ENCODE measurements at places on chromosomes 16 and 17. TPM values are rescaled to one million over a fixed set of nuclear protein-coding genes. Genes with fewer than 3 reads are reported as not detected.

GRCh38 chr17:33233811-33234177, 59.3 kb downstream of the ASIC2 start:
- no peaks in the 10 kb centered on the region for H3K36me3 ChIP-seq
- peaks cover 2% of the 10 kb centered on the region for H3K27me3 ChIP-seq
- no peaks in the 10 kb centered on the region for H3K4me1 ChIP-seq
- H3K27ac ChIP-seq: no peak overlapping the region

- no peak overlapping the region for H3K27ac ChIP-seq
- DNase-seq: no peak
- peaks cover 14% of the 10 kb centered on the region for H3K27me3 ChIP-seq
- H3K4me1 ChIP-seq: no peaks in the 10 kb centered on the region
- no peak overlapping the region for H3K4me3 ChIP-seq
Measured at GRCh38 chr17:20216154-20216815, 207.1 kb downstream of the SPECC1 start.

- peaks cover 7% of the 10 kb centered on the region for H3K27me3 ChIP-seq
- no peak overlapping the region for H3K27ac ChIP-seq
- no peaks in the 10 kb centered on the region for H3K36me3 ChIP-seq
- no peaks in the 10 kb centered on the region for H3K4me1 ChIP-seq
Measured at GRCh38 chr17:19753051-19753509, 5.0 kb upstream of the ALDH3A1 start.

GRCh38 chr16:70428178-70428998, 10.5 kb downstream of the ST3GAL2 start:
- H3K27ac ChIP-seq: peak overlapping the region; percentile 84
- H3K4me1 ChIP-seq: peaks cover 44% of the 10 kb centered on the region
- H3K4me3 ChIP-seq: peak overlapping the region; percentile 36
- H3K36me3 ChIP-seq: peaks cover 16% of the 10 kb centered on the region
- no peaks in the 10 kb centered on the region for H3K27me3 ChIP-seq

DNA sequence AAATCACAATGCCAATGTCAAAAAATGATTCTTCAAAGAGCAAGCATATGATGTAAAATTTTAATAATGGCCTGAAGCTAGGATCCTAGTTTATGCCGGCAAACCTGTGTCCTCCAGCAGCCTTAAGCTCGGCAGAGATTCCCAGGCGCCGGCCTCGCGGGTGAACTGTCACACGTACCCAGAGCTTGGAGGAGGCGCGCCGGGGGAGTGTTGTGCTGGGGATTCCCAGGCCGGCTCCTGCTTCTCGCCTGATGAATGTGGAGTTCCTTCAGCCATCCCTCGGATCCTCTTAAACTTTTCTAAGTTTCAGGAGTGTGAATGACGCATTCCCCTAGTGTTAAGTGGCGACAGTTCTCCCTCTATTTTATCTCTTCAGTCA, 19.1 kb upstream of the NTN1 start:
- H3K4me3 ChIP-seq: no peak overlapping the region
- peaks cover 10% of the 10 kb centered on the region for H3K4me1 ChIP-seq
- peaks cover 66% of the 10 kb centered on the region for H3K27me3 ChIP-seq
- no peak overlapping the region for H3K27ac ChIP-seq

DNA sequence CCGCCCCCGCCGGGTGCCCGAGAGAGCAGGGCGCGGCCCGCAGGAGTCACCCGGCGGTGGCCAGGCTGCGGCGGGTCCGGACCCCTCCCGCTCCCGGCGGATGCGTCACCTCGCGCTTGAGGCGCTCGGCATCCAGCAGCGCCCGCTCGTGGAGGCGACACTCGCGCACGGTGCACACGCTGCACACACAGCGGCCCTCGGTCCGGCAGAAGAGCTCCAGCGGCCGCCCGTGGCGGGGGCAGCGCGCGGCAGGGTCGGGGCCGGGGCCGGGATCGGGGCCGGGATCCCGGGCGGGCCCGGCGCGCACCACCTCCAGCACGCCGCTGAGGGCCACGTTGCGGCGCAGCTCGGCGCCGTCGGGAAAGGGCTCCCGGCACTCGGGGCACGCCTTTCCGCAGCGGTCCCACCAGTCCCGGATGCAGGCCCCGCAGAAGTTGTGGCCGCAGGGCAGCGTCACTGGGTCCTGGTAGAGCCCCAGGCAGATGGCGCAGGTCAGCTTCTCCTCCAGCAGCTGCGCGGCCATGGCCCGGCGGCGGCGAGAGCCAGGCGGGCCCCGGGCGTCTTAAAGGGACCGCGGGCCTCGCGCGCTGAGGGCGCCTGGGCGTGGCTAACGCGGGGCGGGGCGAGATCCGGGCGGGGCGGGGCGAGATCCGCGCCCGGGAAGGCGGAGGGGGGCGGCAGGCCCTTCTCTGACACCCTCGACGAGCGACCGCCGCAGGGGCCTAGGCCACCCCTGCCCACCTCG, at the start of gene TRIM65:
TSS of gene TRIM65 (minus strand) at position 537 of the 745 bp plus-strand sequence. CDS start at position 523, 14 bp downstream.
- H3K36me3 ChIP-seq: no peaks in the 10 kb centered on the region
- H3K4me3 ChIP-seq: peak within 1 kb of the TSS; percentile 87
- peak within 1 kb of the TSS; percentile 86 for H3K27ac ChIP-seq
- no peaks in the 10 kb centered on the region for H3K27me3 ChIP-seq
- DNase-seq: peak; percentile 89

GRCh38 chr17:55448681-55449080, 27.0 kb upstream of the MMD start:
- H3K27me3 ChIP-seq: no peaks in the 10 kb centered on the region
- no peak overlapping the region for H3K27ac ChIP-seq

DNA sequence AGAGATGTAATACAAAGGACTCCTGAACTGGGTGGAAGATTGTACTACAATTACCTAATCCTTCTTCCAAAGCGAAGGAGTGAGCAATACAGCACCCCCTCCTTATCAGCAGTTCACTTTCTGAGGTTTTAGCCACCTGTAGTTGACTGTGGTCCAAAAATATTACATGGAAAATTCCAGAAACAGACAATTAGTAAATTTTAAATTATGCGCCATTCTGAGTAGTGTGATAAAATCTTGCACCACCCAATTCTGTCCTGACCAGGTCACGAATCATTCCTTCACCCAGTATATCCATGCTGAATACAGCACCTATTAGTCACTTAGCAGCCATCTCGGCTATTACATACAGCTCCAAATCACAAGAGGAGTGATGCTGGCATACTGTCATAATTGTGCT, 23.2 kb downstream of the VPS53 start:
- no peak for DNase-seq
- H3K27ac ChIP-seq: no peak overlapping the region
- no peak overlapping the region for H3K4me3 ChIP-seq
- peaks cover 5% of the 10 kb centered on the region for H3K4me1 ChIP-seq

- peaks cover 7% of the 10 kb centered on the region for H3K4me1 ChIP-seq
- no peak overlapping the region for H3K4me3 ChIP-seq
- no peaks in the 10 kb centered on the region for H3K36me3 ChIP-seq
- H3K27ac ChIP-seq: no peak overlapping the region
- peaks cover 3% of the 10 kb centered on the region for H3K27me3 ChIP-seq
Measured at GRCh38 chr17:59311051-59311468, 20.4 kb upstream of the YPEL2 start.

GRCh38 chr17:49555495-49556222, 20.0 kb upstream of the NXPH3 start:
- H3K27me3 ChIP-seq: peaks cover 9% of the 10 kb centered on the region
- peaks cover 5% of the 10 kb centered on the region for H3K4me1 ChIP-seq
- no peaks in the 10 kb centered on the region for H3K36me3 ChIP-seq
- H3K27ac ChIP-seq: no peak overlapping the region

GRCh38 chr16:5982979-5983378, 885.4 kb upstream of the EEF2KMT start:
- H3K4me1 ChIP-seq: no peaks in the 10 kb centered on the region
- DNase-seq: no peak
- H3K36me3 ChIP-seq: no peaks in the 10 kb centered on the region
- no peak overlapping the region for H3K27ac ChIP-seq
- H3K27me3 ChIP-seq: no peaks in the 10 kb centered on the region

- H3K27ac ChIP-seq: no peak overlapping the region
- DNase-seq: no peak
- H3K4me3 ChIP-seq: no peak overlapping the region
Measured at GRCh38 chr17:18218756-18219415, 6.5 kb upstream of the LLGL1 start.

GRCh38 chr17:75371339-75371738, 34.1 kb downstream of the GRB2 start:
- H3K36me3 ChIP-seq: peaks cover 31% of the 10 kb centered on the region
- no peaks in the 10 kb centered on the region for H3K27me3 ChIP-seq
- H3K4me3 ChIP-seq: no peak overlapping the region
- DNase-seq: no peak

GRCh38 chr16:67959536-67960329, 8.7 kb downstream of the SLC12A4 start:
- DNase-seq: no peak
- H3K4me1 ChIP-seq: no peaks in the 10 kb centered on the region
- no peaks in the 10 kb centered on the region for H3K27me3 ChIP-seq
- peaks cover 12% of the 10 kb centered on the region for H3K36me3 ChIP-seq
- peak overlapping the region; percentile 45 for H3K27ac ChIP-seq

- peaks cover 35% of the 10 kb centered on the region for H3K27me3 ChIP-seq
- DNase-seq: no peak
- H3K4me3 ChIP-seq: no peak overlapping the region
Measured at GRCh38 chr17:178292-179065, 3.0 kb downstream of the DOC2B start.

DNA sequence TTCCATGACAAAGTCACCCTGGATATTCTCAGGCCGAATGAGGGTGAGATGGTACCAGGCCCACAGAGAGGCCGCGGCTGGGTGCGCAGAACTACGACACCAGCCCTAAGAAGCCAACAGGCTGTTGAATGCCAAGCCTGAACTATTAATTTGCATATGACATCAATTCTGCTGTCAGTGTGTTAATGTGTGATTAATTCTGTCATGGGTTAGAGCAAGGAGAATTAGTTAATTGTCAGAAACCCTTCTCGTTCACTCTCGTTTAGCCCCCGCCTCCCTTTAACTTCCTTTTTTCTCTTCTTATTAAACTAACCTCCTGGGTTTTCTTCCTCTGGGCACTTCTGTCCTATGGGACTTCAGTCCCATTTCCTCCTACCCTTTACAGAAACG, 123.4 kb downstream of the ZFHX3 start:
- H3K27me3 ChIP-seq: no peaks in the 10 kb centered on the region
- DNase-seq: no peak
- no peak overlapping the region for H3K27ac ChIP-seq
- peaks cover 20% of the 10 kb centered on the region for H3K36me3 ChIP-seq

- DNase-seq: peak; percentile 61
- peak overlapping the region; percentile 92 for H3K27ac ChIP-seq
- peaks cover 31% of the 10 kb centered on the region for H3K4me1 ChIP-seq
- H3K36me3 ChIP-seq: peaks cover 13% of the 10 kb centered on the region
Measured at GRCh38 chr17:75832164-75832651, 12.0 kb downstream of the UNC13D start.

GRCh38 chr17:77914385-77915254, 43.9 kb upstream of the TNRC6C start:
- H3K4me3 ChIP-seq: no peak overlapping the region
- peaks cover 48% of the 10 kb centered on the region for H3K27me3 ChIP-seq
- no peak for DNase-seq
- H3K4me1 ChIP-seq: peaks cover 9% of the 10 kb centered on the region
- H3K27ac ChIP-seq: no peak overlapping the region

DNA sequence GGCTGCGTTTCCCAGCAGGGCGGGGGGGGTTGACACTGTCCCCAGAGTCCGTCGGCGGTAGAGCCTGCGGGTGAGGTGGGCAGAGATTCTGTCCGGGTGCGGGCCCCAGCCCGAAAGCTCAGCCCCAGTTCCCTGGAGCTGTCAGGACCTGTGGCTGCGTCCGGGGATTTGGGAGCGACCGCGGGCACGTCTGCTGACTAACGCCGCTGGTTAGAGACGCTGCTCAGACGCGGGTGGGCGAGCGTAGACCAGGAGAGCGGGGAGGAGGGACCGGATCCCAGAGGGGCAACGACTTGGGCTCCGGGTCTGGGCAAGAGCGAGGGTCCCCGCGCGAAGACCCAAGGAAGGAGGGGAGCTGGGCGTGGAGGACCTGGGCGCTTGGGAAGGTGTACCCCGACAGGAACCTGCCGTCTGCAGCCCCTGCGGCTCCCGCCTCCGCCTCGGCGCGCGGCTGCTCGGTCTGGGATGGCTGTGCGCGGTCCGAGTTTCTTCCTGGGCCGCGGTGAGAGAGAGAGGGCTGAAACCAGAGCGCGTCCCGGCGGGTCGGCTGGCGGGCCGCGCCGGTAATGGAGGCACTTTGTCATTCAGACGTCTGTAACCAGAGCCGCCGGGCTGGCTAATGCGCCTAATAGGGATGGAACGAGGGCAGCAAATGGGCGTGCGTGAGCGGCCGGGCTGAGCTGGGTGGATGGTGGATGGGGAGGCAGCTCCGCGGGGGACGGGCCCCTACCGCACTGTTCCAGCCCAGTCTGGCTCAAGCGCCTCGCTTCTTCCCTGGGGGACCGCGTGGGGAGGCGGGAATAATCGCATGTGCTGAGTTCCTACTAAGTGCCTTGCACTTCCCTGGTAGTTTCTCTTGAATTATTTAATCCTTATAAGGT, 2.3 kb downstream of the NGFR start:
- peaks cover 72% of the 10 kb centered on the region for H3K27me3 ChIP-seq
- peak overlapping the region; percentile 28 for H3K4me3 ChIP-seq
- peaks cover 13% of the 10 kb centered on the region for H3K4me1 ChIP-seq
- no peak overlapping the region for H3K27ac ChIP-seq
- H3K36me3 ChIP-seq: no peaks in the 10 kb centered on the region

DNA sequence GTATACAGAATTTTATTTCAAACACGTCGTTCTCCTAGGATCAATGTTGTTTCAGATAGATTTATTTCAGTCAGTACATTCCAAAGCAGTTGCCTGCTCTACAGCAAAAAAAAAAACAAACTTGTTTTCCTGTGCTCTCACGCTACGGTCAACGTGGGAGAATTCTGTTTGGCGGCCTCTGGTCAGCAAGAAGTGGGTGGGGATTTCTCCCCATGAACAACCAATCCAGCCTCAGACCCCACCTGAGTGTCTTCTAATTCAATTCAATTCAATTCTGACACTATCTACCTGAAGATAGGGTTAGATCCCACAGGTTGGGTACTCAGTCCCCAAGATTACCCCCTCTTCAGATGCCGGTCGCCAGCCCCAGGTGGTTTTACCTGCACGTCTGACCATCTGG, 22.1 kb downstream of the C17orf58 start:
- no peak overlapping the region for H3K4me3 ChIP-seq
- no peak for DNase-seq
- H3K27ac ChIP-seq: no peak overlapping the region
- H3K4me1 ChIP-seq: no peaks in the 10 kb centered on the region
- H3K36me3 ChIP-seq: peaks cover 10% of the 10 kb centered on the region

GRCh38 chr16:58882292-58882691, 148.2 kb upstream of the GOT2 start:
- H3K4me1 ChIP-seq: no peaks in the 10 kb centered on the region
- no peak for DNase-seq
- H3K36me3 ChIP-seq: no peaks in the 10 kb centered on the region
- H3K27me3 ChIP-seq: peaks cover 5% of the 10 kb centered on the region
- no peak overlapping the region for H3K27ac ChIP-seq

- H3K36me3 ChIP-seq: no peaks in the 10 kb centered on the region
- no peaks in the 10 kb centered on the region for H3K27me3 ChIP-seq
- H3K4me3 ChIP-seq: no peak overlapping the region
- H3K27ac ChIP-seq: no peak overlapping the region
Measured at GRCh38 chr17:12815642-12816141, 26.4 kb downstream of the ARHGAP44 start.

TNFRSF13B gene
- total RNA-seq: not detected

C16orf96 gene
- 0.08 TPM for total RNA-seq

CDK10 gene
- total RNA-seq: 104 TPM

NQO1 gene
- 12.1 TPM for total RNA-seq

HAP1 gene
- 0.14 TPM for total RNA-seq

GUCY2D gene
- total RNA-seq: not detected

KRT39 gene
- not detected for total RNA-seq

SLC5A2 gene
- 0.53 TPM for total RNA-seq
